ENCODE measurements at places on chromosomes 11 and 22. TPM values are rescaled to one million over a fixed set of nuclear protein-coding genes. Genes with fewer than 3 reads are reported as not detected.

GRCh38 chr22:49507607-49508292 is 319.9 kb downstream of the BRD1 start:
- DNase-seq = no peak

DNA sequence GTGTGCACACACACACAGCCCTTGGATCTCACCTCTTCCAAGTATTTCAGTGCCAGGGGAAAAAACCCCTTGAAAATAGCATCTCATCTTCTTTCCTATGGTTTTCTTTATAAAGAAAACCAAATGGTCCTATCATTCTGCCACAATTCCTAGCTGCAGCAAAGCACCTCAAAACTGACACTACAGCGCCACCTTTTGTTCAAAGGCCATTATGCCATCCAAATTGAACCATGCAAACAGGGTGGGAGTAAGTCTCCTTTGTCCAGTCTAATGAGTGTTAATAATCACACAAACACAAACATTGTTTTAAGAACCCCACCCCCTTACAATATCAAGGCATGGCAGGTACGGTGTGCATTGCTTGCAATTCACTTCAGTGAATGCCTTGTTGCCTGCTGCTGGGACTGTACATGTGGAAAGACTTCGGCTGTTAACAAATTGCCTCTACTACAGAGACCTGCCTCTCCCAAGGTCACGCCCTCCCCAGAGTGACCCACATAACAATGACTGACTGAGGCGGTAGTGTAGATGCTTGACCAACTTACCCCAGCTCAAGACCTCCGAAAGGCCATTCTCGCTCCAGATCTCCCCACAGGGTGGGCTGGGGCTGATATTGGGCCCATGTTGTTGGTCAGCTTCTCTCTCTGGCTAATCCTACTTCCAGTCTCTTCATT is 31.7 kb downstream of the FAM181B start:
- peak; percentile 64 for DNase-seq

Gene OR5P2
- 0.20 TPM for total RNA-seq

- peak; percentile 45 for DNase-seq
Measured at GRCh38 chr22:31177420-31178162, 17.6 kb downstream of the RNF185 start.

- no peak for DNase-seq
Measured at GRCh38 chr22:23398701-23399366, 181.3 kb downstream of the IGLL1 start.

GRCh38 chr22:46450931-46451561 is 86.4 kb downstream of the CELSR1 start:
- peak; percentile 64 for DNase-seq

- DNase-seq = no peak
Measured at GRCh38 chr22:19694696-19695095, 19.6 kb upstream of the SEPTIN5 start.

DNA sequence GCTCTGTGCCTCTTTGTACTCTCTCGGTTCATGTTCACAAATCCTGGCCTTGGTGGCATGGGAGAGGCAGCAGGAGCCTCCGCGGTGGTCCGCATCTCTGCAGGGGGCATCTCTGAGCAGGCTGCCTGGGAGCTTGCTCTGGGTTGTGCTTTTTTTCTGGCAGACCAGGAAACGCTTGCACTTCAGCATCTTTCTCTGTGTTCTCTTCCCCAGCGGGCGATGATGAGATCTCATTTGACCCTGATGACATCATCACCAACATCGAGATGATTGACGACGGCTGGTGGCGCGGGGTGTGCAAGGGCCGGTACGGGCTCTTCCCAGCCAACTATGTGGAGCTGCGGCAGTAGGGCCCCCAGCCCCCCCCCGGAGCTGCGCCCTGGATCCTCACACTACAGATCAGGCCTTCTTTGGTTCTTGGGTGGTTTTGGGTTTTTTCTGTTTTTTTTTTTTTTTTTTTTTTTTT is 36.5 kb downstream of the CTTN start:
- DNase-seq = no peak

DNA sequence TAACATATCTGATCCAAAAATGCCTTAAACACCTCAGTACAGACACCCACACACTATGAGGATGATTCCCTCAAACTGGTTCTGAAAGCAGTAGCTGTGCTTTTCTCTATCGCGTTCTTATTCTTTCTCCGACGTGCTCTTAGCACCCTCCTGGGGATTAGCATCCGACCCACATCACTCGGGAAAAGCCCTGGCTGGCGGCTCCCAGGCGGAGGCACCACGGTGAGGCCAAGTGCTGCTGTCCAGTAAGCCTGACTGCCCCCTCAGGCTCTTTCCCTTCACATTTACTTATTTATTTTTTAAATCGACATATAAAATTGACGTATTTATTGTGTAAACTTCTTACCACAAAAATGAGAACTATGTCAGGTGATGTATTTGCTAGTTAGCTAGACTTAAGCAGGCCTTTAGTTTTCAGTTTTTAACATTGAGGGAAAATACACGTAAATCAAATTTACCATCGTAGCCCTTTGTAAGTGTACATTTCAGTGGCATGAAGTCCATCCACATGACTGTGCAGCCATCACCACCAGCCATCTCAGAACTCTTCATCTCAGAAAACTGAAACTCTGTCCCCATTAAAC is 19.2 kb downstream of the TBX1 start:
- DNase-seq = no peak

GRCh38 chr11:112694813-112695212 is 266.4 kb upstream of the NCAM1 start:
- no peak for DNase-seq

Gene CRACR2B
- 10.2 TPM for total RNA-seq

Gene APOL4
- total RNA-seq = 1.0 TPM

DNA sequence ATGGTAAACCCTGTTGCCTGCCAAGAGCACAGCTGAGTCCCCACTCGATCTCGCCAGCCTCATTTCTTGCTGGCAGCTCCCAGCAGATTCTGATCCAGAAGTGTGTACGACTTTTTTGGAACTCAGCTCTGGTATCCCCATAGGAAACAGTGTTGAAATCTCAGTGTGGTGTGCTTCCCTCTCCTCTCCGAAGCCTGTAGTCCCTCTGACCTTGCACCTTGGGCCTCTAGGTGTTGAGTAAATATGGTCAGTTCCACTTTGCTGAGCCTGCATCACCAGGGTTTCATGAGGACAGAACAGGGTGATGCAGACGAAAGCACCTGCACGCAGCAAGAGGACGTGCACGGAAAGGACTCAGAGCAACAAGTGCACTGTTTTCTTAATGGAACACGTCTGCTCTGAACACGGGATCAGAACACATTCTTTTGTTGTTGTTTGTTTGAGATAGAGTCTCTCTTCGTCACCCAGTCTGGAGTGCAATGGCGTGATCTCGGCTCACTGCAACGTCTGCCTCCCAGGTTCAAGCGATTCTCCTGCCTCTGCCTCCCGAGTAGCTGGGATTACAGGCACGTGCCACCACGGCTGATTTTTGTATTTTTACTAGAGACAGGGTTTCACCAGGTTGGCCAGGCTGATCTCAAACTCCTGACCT is 3.8 kb upstream of the CPT1A start:
- peak; percentile 52 for DNase-seq

- no peak for DNase-seq
Measured at GRCh38 chr11:2090172-2091111, 48.7 kb downstream of the IGF2 start.

DNA sequence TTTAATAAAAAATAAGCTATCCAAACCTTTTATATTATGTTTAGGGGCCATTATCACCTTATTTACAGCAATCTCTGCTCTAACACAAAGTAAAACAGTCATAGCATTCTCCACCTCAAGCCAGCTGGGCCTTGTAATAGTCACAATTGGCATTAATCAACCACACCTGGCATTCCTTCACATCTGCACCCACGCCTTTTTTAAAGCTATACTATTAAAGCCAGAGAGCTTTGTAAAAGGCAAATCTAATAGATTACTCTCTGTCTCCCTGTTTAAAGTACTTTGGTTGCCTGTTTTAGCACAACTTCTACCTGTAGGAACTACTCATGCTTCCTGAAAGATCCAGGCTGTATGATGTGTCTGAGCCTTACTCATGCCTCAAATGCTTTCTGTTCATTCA is 113.1 kb downstream of the CSNK2A3 start:
- no peak for DNase-seq

GRCh38 chr22:35886309-35886708 is 142.3 kb downstream of the RBFOX2 start:
- DNase-seq = no peak

Gene HORMAD2
- not detected for total RNA-seq

Gene OTOG
- 0.16 TPM for total RNA-seq

- DNase-seq = no peak
Measured at GRCh38 chr11:10823152-10823579, 14.4 kb upstream of the EIF4G2 start.

Gene GLYATL2
- total RNA-seq = 0.90 TPM

DNA sequence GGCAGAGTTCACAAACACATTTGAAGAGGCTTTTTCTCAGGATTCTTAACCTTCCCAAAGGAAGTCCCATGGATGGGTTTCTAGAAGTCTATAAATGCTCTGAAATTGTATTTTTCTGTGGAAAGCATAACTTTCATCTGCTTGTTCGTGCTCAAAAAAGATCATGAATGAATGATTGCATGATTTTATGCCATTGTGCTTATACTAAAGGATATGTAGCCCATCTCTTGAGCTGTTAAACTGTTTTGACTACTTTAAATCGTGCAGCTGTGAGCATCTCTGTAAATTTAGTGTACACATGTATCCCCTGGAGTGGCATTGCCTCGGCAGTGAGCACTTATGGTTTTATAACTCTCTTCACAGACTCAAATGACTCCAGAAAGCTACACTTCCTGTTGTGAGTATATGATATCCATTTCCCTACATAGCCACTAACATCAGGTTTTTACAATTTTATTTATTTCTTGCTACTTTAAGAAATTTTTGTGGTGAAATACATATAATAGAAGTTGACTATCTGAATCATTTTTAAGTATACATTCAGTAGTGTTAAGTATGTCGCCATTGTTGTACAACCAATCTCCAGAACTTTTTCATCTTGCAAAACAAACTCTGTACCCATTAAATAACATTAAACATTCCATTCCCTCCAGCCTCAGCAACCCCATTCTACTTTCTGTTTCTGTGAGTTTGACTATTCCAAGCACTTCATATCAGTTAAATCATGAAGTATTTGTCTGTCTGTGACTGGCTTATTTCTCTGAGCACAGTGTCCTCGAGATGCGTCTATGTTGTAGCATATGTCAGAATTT is 8.0 kb downstream of the NEAT1 start:
- DNase-seq = peak; percentile 46

GRCh38 chr11:61189933-61190332 is 13.4 kb upstream of the PGA3 start:
- DNase-seq = no peak

- DNase-seq = no peak
Measured at GRCh38 chr22:38236786-38237185, 35.0 kb downstream of the MAFF start.

GRCh38 chr11:130088919-130089673 is 19.4 kb downstream of the APLP2 start:
- DNase-seq = no peak

Gene OR51E2
- 0.28 TPM for total RNA-seq

GRCh38 chr11:125498521-125498920 is 2.5 kb upstream of the FEZ1 start:
- DNase-seq = no peak

Gene SC5D
- total RNA-seq = 164 TPM

DNA sequence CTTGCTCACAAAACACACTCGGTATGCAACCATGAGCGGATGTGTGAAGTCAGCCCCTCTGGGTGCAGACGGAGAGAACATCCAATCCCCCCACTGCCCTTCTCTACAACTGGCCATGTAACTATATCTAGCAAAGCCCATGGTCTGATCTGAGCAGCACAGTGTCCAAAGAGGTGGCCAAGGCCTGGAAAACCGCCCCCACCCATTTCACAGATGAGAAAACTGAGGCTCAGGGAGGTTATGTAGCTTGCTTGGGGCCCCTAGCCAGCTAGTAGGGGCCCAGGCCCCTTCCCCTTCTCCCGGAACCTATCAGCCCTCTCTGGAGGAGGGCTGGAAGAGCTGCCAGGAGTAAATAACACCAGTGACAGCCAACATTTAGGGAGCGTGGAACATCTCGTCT is 15.4 kb upstream of the NEFH start:
- DNase-seq = no peak

GRCh38 chr22:29563652-29564460 is 10.3 kb upstream of the THOC5 start:
- no peak for DNase-seq

DNA sequence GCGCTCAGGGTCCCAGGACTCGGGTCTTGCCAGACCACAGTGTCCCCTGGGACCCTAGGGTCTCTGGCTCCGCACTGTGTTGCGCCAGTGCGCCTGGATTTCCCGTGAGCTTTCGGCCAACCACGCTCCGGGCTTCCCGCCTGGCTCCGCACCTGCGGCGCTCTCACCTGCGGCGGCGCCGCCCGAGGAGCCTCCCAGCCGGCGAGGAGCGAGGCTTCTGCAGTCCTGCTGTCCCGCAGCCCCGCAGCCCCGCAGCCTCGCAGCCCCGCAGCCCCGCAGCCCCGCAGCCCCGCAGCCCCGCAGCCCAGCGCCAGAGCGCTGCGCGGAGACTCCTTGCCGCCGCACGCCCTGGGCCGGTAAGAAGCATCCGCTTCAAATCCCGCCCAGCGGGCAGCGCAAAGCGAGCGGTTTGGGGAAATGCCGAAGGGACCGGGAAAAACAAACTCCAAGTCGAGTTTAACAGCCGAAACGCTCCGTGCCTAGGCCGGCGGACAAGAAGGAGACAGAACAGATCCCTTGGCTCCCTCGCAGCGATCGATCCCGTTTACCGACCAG is 939 bp downstream of the ALX4 start:
- DNase-seq = no peak

Gene USH1C
- total RNA-seq = 58.8 TPM

GRCh38 chr22:40406063-40406890 is 35.9 kb downstream of the SGSM3 start:
- DNase-seq = no peak

Gene OR52N4
- total RNA-seq = not detected

DNA sequence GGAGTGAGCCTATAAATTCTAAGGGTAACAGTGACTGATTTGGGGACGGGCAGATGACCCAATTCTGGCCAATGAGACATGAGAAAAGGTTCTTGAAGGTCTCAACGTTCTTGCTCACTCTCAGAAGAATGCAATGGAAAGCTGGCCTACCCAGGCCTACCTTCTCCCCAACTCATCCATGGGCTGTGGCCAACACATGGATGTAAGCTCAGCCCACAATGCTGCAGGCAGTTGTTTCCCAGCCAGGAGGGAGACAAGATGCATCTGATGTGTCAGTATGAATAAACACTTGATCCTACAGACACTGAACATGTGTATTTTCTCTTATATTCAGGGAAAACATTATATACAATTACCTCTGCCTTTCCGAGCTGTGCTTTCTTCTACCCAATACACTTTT is 24.4 kb downstream of the PI4KA start:
- no peak for DNase-seq

- no peak for DNase-seq
Measured at GRCh38 chr11:74460481-74461154, 6.7 kb downstream of the KCNE3 start.

Gene UBQLNL
- 0.53 TPM for total RNA-seq

- no peak for DNase-seq
Measured at GRCh38 chr22:30227438-30228228, 18.9 kb downstream of the LIF start.
